K562 (cell line): ENCODE measurements at places on chromosomes 7 and 10.

- H3K36me3 ChIP-seq = no peaks in the 10 kb centered on the region
- H3K4me3 ChIP-seq = no peak overlapping the region
- peaks cover 36% of the 10 kb centered on the region for H3K27me3 ChIP-seq
- no peaks in the 10 kb centered on the region for H3K4me1 ChIP-seq
- H3K27ac ChIP-seq = no peak overlapping the region
These were observed 10.3 kb downstream of the PKD1L1 start for GRCh38 chr7:47937711-47938573.

DNA sequence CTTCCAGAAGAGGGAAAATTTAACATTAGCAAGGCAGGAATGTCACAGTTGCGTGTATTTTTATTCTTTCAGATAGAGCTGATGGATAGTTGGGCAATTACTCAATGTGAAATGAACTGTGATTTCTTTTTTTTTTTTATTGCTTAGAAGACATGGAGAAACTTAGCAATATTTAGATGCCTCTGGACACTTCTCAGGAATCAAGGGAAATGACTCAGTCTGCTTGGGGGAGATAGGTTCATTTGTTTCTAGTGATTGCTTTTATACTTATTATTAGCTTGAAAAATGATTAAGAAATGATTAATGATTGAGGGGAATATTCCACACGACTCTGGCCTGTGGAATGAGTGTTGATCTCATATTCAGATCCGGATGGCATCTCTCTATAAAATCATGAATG lies 33.1 kb upstream of the TBX20 start:
- no peaks in the 10 kb centered on the region for H3K36me3 ChIP-seq
- H3K27me3 ChIP-seq = no peaks in the 10 kb centered on the region
- no peaks in the 10 kb centered on the region for H3K4me1 ChIP-seq
- DNase-seq = no peak
- H3K4me3 ChIP-seq = no peak overlapping the region
- H3K27ac ChIP-seq = no peak overlapping the region

- no peaks in the 10 kb centered on the region for H3K27me3 ChIP-seq
- no peaks in the 10 kb centered on the region for H3K4me1 ChIP-seq
- H3K36me3 ChIP-seq = no peaks in the 10 kb centered on the region
- no peak for DNase-seq
- no peak overlapping the region for H3K27ac ChIP-seq
These were observed 104.4 kb downstream of the CH25H start for GRCh38 chr10:89102735-89103134.

- H3K4me1 ChIP-seq = peaks cover 5% of the 10 kb centered on the region; the same call in 1 of the 3 replicates
- no peak overlapping the region for H3K4me3 ChIP-seq
These were observed 107.8 kb downstream of the CYP26A1 start for GRCh38 chr10:93181271-93182048.

- no peak overlapping the region for H3K4me3 ChIP-seq
- H3K27ac ChIP-seq = no peak overlapping the region
- no peaks in the 10 kb centered on the region for H3K27me3 ChIP-seq
These were observed 828.7 kb downstream of the TYW1 start for GRCh38 chr7:67825356-67825755.

DNA sequence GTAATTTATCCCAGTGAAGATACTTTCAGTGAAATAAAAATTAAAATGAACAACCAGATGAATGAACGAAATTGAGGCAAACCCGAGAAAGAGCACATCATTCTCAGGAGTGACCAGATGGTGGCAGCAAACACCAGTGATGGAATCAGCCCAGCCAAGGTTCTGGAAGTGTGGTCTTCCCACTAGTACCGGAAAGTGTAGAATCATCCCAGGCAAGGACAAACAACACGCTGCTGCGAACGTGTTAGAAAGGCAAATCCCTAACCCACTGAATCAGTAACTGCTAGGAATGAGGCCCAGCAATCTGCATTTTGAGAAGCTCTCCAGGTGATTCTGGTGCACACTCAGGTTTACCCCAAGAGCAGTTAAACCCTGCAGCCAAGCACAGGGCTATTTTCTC lies 15.5 kb upstream of the SLC18A3 start:
- H3K36me3 ChIP-seq = no peaks in the 10 kb centered on the region
- H3K27ac ChIP-seq = no peak overlapping the region
- no peak overlapping the region for H3K4me3 ChIP-seq
- H3K27me3 ChIP-seq = no peaks in the 10 kb centered on the region

DNA sequence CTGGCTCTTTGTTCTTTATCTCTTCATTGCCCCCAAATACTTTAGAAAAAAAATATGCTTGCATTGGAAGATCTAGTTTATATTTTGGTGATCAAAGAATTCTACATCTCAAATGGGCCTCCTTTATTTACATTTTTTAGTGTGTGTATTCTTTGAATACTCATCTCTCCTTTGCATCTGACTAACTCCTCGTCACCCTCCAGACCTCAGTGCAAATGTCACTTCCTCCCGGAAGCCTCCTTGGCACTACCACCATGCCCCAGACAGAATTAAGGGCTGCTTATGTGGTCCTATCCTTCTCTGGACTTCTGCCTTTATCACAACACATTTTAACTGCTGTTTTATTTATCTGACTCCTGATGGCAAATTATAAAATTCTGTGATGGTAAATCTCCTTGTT lies 52.0 kb upstream of the PPP1R3C start:
- no peaks in the 10 kb centered on the region for H3K27me3 ChIP-seq
- DNase-seq = no peak
- peaks cover 3% of the 10 kb centered on the region for H3K4me1 ChIP-seq

GRCh38 chr10:878895-879294 lies 52.6 kb downstream of the LARP4B start:
- DNase-seq = no peak
- H3K4me1 ChIP-seq = no peaks in the 10 kb centered on the region
- no peaks in the 10 kb centered on the region for H3K27me3 ChIP-seq
- no peak overlapping the region for H3K4me3 ChIP-seq

GRCh38 chr10:38127812-38128211 lies 33.7 kb downstream of the ZNF37A start:
- H3K27ac ChIP-seq = no peak overlapping the region
- H3K4me3 ChIP-seq = no peak overlapping the region
- no peaks in the 10 kb centered on the region for H3K4me1 ChIP-seq
- no peaks in the 10 kb centered on the region for H3K36me3 ChIP-seq
- DNase-seq = no peak
- H3K27me3 ChIP-seq = no peaks in the 10 kb centered on the region

DNA sequence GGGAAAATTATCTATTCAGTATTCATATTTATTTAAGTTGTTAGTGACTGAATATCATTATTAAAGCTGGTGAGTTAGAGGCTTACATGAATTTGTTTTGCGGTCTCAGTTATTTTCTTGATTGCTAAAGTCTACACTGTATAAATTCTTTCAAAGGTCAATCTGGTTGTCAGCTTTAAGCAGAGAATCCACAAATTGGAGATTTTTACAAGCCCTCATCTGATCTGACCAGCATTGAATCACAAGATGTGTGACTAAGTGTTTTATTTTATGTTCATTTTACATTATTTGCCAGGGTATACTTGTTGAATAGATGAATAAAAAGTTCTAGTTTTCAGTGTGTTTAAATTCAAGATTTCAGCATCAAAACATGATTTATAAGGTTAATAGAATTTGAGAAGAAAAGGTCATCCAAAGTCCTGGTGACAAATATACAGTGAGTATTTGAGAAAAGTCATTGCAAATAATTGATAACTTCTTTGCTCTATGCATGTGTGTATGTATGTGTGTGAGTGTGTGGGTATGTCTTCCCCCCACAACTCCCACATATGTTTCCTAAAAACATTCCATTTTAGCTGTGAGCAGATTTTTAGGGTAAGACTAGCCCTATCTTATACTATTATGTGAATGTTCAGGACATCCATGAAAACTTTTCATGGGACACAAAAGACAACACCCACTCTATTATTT lies 4.4 kb downstream of the SEMA3A start:
- H3K4me3 ChIP-seq = no peak overlapping the region
- no peak for DNase-seq
- no peak overlapping the region for H3K27ac ChIP-seq
- H3K4me1 ChIP-seq = no peaks in the 10 kb centered on the region
- H3K27me3 ChIP-seq = no peaks in the 10 kb centered on the region

DNA sequence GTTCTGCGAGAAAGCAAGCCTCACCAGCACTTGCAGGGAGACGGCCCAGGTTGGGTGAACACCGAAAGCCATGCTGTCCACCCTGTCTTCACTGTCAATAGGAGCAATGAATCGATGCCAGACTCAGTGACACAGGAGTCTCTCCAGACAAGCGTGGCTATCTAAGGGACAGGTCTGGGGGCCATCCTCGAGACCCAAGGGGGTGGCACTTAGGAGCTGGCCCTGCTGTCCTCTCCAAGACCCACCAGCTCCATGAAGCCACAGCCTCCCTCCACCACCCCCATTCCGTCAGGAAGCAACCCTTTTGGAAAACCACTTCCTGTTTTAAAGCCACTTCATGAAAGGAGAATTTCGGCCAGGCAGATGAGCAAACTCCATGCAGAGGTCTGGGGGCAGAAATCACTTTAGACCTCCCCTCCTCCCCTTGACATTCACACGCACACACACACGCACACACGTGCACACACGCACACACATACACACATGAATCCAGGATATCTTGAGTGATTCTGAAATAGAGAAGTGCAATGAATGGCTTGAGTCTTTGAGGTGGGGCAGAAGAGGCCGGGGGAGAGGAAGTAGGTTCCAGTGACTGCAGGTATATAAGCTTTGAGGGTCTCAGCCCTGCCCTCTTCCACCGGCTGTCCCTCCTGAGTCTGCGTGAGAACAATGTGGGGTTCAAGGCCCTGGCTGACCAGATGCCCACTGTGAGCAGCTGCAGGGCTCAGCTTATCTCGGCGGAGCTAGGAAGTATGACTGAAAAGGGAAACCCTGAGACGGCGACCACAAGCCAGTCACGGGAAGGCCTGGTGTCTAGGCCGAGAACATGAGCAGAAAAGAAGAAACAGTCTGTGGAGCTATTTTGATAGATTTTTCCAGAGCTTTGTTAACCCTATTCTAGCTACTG lies 25.0 kb downstream of the RGS10 start:
- no peak overlapping the region for H3K4me3 ChIP-seq
- H3K27me3 ChIP-seq = no peaks in the 10 kb centered on the region
- peaks cover 62% of the 10 kb centered on the region for H3K4me1 ChIP-seq
- H3K36me3 ChIP-seq = peaks cover 53% of the 10 kb centered on the region
- peak overlapping the region; percentile 74 for H3K27ac ChIP-seq

DNA sequence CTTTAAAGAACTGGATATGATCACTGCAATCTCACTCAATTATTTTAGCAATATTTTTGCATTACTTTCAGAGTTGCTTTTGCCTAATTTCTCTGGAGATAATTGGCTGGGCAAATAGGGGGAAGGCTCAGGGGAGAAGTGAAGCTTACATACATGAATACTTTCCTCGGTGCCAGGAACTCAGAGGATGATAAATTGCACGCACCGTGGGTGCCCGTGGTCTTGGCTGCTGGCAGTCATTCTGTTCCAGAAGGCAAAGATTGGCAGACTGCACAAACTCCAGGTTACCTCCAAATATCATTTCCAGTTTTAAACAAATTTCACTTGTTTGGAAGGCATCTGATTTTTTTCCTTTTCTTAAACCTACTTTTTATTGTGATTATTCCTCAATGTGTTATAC lies 197.8 kb upstream of the TMEM72 start:
- no peak for DNase-seq
- peaks cover 5% of the 10 kb centered on the region for H3K27me3 ChIP-seq
- H3K27ac ChIP-seq = no peak overlapping the region
- no peaks in the 10 kb centered on the region for H3K4me1 ChIP-seq
- H3K36me3 ChIP-seq = no peaks in the 10 kb centered on the region
- H3K4me3 ChIP-seq = no peak overlapping the region

GRCh38 chr7:151083071-151083823 lies at the start of gene TMUB1:
Gene TMUB1, minus strand, starts transcription at chr7:151083493. Its CDS starts 930 bp downstream, at chr7:151082563.
- H3K36me3 ChIP-seq = peaks cover 32% of the 10 kb centered on the region
- peak within 1 kb of the TSS; percentile 89 for H3K4me3 ChIP-seq
- H3K27ac ChIP-seq = peak within 1 kb of the TSS; percentile 94

GRCh38 chr10:17713758-17714157 lies 38.2 kb upstream of the TMEM236 start:
- peaks cover 56% of the 10 kb centered on the region; the same call in 2 of the 3 replicates for H3K36me3 ChIP-seq
- no peaks in the 10 kb centered on the region for H3K27me3 ChIP-seq
- no peaks in the 10 kb centered on the region for H3K4me1 ChIP-seq

DNA sequence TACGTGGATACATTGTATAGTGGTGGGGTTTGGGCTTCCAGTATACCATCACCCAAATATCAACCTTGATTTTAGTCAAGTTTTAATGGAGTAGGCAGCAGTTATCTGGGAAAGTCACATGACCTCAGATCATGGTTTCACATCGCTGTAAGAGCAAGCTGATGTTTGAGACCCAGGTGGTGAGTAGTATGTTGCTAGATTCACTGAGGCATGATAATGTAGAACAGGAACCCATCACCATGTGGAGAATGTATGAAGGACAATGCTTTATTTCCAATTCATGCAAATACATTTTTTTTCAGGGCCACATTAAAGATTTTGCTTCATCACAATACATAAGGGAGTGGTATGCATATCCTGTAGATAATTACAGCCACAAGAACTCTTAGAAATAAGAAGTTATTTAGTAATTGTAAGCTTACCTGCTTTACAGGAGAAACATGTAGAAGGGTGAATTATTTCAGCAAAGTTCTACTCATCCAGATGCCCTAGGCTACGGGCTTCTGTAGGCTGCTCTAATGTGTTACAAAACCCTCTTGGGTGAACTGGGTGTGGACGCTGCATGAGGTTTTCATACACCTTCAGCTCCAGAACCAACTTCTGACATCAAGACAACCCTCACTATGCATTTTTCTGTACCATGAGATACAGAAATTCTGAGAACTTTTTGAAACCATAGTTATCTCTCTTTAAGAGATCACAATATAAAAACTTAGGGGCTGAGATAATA lies 27.6 kb upstream of the LAMB4 start:
- no peak overlapping the region for H3K27ac ChIP-seq
- H3K27me3 ChIP-seq = peaks cover 5% of the 10 kb centered on the region; the same call in 2 of the 3 replicates
- no peaks in the 10 kb centered on the region for H3K36me3 ChIP-seq
- H3K4me3 ChIP-seq = no peak overlapping the region

- no peak overlapping the region for H3K4me3 ChIP-seq
- H3K27ac ChIP-seq = no peak overlapping the region
- H3K4me1 ChIP-seq = no peaks in the 10 kb centered on the region
These were observed 111.1 kb downstream of the FZD1 start for GRCh38 chr7:91375378-91375777.

DNA sequence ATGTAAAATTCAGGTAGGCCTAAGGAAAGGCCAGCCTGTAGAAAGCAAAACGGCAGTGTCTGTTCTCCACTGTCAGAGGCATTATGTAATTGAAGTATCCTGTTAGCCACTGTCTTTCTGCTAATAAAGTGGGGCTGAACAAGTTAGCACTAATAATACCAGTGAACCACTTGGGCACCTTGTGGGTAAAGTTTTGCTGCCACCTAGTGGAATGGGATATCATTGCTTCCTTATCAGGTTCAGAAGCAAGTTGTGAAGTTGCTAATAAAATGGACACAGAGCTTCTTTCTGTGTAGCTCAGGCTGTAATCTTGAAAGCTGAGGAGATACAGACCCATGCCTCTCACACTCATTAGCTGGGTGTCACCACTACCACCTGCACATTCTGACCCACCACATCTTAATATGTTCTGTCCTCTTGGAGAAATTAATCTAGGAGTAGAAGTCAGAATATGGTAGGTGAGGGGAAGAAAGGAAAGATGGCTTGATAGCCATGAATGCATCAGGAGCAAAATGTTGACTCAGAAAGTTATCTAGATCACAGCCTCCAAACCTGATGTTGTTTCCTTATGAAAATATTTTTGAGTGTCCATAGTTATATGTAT lies 175.1 kb downstream of the SEPTIN7 start:
- H3K27me3 ChIP-seq = peaks cover 15% of the 10 kb centered on the region
- H3K4me3 ChIP-seq = no peak overlapping the region
- no peaks in the 10 kb centered on the region for H3K36me3 ChIP-seq
- H3K27ac ChIP-seq = no peak overlapping the region
- no peaks in the 10 kb centered on the region for H3K4me1 ChIP-seq

GRCh38 chr7:45088146-45088701 lies 545 bp downstream of the NACAD start:
- H3K27me3 ChIP-seq = no peaks in the 10 kb centered on the region
- no peaks in the 10 kb centered on the region for H3K36me3 ChIP-seq
- DNase-seq = no peak
